Coronary artery (tissue), 2 donors: ENCODE measurements at places on chromosomes 16 and 17.

DNA sequence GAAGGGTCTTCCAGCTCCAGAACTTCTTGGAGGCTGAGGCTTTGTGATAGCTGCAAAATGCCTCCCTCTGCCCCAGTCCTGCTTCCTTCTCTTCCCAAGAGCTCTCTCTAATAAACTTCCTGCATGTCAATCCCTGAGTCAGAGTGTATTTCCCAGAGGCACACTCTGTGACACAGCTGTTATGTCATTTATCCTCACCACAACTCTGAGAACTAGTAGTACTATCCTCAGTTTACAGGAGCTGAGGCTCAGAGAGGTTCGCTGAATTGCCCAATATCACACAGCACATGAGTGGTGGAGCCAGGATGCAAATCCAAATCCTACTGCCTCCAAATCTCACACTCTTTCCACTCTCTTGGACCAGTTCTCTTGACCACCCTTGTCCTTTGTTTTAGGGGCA lies 20.0 kb downstream of the UNC45B start:
- DNase-seq, result no peak

- no peak for DNase-seq
Measured at GRCh38 chr17:76142039-76142584, 1.1 kb upstream of the FOXJ1 start.

DNA sequence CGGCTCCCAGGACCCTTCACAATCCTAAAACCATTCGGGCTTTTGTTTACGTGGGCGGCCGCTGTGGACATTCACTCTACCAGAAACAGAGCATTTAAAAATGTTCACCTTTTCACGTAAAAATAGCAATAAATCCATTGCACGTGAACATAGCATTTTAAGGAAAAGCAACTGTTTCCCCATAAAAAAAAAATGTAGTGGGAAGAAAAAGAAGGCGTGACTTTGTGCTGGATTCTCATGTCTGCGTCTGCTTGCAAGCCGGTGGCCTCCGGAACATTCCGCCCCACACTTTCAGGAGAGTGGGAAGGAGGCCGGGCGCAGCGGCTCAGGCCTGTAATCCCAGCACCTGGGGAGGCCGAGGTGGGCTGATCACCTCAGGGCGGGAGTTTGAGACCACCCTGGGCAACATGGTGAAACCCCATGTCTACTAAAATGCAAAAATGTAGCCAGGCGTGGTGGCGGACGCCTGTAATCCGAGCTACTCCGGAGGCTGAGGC lies 13.4 kb upstream of the GNG13 start:
- DNase-seq, result no peak

GRCh38 chr17:49894761-49895160 lies 46.9 kb upstream of the TAC4 start:
- no peak for DNase-seq

- DNase-seq, result peak; percentile 80
Measured at GRCh38 chr17:50266384-50267073, 7.7 kb upstream of the TMEM92 start.

GRCh38 chr17:79732804-79733691 lies 2.3 kb downstream of the ENPP7 start:
- DNase-seq, result no peak

GRCh38 chr16:67268136-67268579 lies 11.2 kb upstream of the PLEKHG4 start:
- no peak for DNase-seq

DNA sequence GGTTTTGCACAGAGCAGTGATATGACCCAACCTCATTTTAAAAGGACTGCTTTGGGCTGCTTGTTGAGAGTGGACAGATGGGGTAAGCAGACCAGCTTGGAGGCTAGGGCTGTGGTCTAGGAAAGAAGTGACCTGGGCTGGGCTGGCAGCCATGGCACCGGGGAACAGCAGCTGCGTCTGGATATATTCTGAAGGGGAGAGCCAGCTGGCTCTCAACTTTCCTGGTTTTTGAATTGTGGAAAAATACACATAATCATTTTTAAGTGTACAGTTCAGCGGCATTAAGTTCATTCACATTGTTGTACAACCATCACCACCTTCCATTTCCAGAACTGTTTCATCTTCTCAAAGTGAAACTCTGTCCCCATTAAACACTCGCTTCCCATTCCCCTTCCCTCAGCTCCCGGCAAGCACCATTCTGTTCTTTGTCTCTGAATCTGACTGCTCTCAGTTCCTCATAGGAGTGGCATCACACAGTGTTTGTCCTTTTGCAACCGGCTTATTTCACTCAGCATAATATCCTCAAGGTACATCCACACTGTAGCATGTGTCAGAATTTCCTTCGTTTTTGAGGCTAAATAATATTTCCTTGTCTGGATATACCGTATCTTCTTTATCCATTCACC lies 113.2 kb downstream of the SPECC1 start:
- no peak for DNase-seq

- no peak for DNase-seq
Measured at GRCh38 chr16:57949013-57949412, 21.9 kb downstream of the CNGB1 start.

DNA sequence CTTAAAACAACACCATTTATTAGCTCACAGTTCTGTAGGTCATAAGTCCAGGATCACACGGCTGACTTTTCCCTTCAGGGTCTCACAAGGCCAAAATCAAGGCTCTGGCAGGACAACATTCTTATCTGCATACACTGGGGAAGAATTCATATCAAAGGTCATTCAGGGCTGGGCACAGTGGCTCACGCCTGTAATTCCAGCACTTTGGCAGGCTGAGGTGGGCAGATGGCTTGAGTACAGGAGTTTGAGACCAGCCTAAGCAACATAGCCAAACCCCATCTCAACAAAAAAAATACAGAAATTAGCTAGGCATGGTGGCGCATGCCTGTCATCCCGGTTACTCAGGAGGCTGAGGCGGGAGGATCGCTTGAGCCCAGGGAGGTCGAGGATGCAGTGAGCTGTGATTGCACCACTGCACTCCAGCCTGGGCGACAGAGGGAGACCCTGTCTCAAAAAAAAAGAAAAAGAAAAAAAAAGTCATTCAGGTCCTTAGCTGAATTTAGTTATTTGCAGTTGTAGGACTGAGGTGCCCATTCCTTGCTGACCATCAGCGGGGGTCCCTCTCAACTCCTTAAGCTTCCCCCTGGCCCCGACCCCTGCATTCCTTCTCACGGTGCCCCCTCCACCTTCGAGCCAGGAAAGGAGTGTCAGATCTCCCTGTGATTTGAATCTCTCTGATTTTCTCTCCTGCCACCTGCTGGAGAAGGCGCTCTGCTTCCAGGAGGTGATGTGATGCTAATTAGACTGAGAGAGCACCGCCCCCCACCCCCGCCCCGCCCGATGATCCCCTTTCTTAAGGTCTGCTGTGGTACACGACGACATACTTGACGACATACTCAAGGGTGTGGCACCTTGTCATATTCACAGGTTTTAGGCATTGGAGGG lies 91.8 kb upstream of the CLEC18A start:
- DNase-seq, result no peak

- DNase-seq, result no peak
Measured at GRCh38 chr16:50548909-50549560, 839 bp downstream of the NKD1 start.

- DNase-seq, result no peak
Measured at GRCh38 chr17:37483311-37484039, 6.2 kb upstream of the DUSP14 start.

DNA sequence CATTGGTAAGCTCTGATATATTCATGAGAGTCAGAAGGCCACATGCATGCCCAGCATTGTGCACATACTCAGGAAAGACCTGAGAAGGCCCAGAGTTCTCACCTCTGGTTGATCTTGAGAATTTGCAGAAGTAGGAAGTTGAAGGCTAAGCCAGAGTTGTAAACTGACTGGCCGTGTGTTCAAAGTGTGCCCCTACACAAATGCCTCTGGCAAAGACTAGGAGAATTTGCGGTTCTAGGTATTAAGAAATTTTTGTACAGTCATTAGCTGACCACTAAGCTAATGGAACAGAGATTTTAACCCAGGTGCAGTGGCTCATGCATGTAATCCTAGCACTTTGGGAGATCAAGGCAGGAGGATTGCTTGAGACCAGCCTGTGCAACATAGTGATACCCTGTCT lies 25.0 kb downstream of the FBXL20 start:
- no peak for DNase-seq

- DNase-seq, result no peak
Measured at GRCh38 chr16:51228097-51228659, 77.1 kb upstream of the SALL1 start.

- no peak for DNase-seq
Measured at GRCh38 chr16:24745791-24746190, 16.3 kb downstream of the TNRC6A start.

DNA sequence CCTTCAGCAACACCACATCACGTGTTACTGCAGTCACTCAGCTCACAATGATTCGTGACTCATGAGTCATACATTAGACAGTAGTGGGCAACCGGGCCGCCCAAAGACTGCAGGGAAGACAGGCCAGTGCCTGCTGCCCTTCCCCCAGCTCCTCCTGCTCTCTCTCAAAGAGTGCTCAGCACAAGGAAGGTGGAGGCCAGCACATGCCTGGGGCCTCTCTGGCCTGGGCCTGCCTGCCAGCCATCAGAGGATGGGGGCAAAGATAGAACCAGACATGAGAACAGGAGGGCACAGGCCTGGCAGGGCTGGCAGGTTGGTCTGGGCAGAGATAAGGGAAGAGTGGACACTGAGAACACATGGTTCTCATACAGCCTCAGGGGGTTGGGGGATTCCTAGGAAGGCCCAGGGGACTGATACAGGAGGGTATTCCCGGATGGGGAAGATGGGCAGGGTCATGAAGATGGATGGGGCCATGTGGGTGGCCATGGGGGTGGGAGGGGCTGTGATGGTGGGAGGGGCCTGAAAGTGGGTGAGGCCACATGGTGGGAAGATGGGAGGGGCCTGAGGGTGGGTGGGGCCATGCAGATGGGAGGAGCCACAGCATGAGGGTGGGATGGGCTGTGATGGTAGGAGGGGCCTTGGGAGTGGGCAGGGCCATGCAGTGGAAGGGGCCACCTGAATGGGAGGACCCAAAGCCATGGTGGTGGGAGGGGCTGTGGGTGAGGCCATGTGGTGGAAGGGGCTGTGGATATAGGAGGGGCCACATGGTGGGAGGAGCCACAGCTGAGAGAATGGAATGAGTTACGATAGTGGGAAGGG lies 29.0 kb downstream of the KATNB1 start:
- no peak for DNase-seq

DNA sequence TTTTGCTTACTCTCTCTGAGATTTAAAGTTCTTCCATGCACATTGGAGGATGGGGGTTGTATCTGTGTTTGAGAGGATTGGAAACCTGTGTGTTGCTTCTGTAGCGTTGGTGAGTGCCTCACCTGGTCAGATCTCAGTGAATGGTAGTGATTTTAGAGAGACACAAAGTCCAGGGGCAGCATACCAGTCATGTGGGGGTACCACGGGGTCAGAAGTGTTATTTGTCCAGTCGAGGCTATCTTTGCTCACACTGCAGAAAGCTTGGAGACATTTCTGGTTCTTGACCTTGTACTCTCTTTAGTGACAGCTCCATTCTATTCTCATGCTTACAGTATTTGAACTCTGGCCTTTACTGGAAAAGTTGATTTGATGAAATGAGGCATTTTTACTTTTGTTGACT lies 23.7 kb downstream of the PRKAR1A start:
- no peak for DNase-seq

- DNase-seq, result no peak
Measured at GRCh38 chr17:5254903-5255521, 20.4 kb upstream of the SCIMP start.

- DNase-seq, result no peak
Measured at GRCh38 chr16:9971907-9972306, 210.3 kb downstream of the GRIN2A start.

DNA sequence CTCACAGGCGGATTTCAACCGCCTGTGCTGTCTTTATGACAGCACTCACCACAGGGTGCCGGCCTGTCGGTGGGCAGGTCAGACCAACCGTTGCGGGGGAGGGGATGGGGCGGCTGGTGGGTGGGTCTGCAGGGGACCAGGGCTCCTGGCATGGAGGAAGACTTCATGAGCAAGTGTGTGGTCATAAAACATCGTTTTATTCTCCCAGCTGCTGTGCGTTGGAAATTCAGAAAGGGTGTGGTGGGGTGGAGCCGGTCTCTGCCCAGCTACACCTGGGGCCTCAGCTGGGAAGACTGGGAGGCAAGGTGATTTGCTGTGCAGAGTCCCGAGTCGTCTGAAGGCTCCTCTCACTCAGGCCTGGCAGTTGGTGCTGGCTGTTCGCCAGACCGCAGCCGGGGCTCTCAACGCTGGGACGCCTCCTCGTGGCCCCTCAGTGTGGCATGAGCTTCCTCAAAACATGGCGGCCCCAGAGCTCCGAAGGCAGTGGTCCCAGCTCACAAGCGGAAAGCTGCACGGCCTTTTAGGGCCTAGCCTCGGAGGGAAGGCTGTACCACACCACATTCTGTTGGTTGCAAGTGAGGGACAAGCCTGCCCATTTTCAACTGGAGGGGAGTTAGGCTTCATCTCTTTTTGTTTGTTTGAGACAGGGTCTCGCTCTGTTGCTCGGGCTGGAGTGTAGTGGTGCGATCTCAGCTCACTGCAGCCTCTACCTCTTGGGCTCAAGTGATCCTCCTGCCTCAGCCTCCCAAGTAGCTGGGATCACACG lies 45.8 kb upstream of the GSE1 start:
- no peak for DNase-seq

- DNase-seq, result no peak
Measured at GRCh38 chr17:55642741-55643140, 79.9 kb downstream of the TMEM100 start.

- DNase-seq, result no peak
Measured at GRCh38 chr17:1976000-1976682, 49.0 kb downstream of the RTN4RL1 start.

- DNase-seq, result no peak
Measured at GRCh38 chr17:50575581-50576210, 15.2 kb downstream of the CACNA1G start.

DNA sequence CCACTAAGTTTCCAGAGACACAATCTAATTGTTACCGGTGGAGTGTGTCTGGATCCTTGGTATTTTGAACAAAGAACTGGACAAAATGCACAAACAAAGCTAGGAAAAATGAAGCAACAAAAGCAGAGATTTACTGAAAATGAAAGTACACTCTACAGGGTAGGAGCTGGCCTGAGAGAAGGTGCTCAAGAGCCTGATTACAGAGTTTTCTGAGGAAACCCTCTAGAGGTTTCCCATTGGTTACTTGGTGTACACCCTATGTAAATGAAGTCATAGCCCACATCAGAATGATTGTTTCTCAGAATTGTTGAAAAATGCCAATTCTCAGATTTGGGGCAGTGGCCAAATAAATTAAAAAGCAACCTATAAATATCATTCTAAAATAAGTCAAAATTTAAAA lies 436.4 kb downstream of the KCNJ18 start:
- no peak for DNase-seq

- peak; percentile 87 for DNase-seq
Measured at GRCh38 chr17:12365805-12366204, 299.9 kb upstream of the MYOCD start.

- DNase-seq, result no peak
Measured at GRCh38 chr17:53628011-53628410, 194.7 kb upstream of the KIF2B start.

- no peak for DNase-seq
Measured at GRCh38 chr17:34647511-34647910, 68.1 kb downstream of the TMEM132E start.

GRCh38 chr17:77880711-77881450 lies 77.6 kb upstream of the TNRC6C start:
- no peak for DNase-seq

- DNase-seq, result peak; percentile 40
Measured at GRCh38 chr16:66296591-66296990, 69.9 kb upstream of the CDH5 start.
